Right kidney (tissue), 9 donors: ENCODE measurements at places on chromosomes 7 and 10.
A peak's percentile ranks its signal among the peaks of the same experiment; 100 is the strongest.

GRCh38 chr10:76106611-76107010, 675.2 kb downstream of the LRMDA start:
- DNase-seq, result no peak

DNA sequence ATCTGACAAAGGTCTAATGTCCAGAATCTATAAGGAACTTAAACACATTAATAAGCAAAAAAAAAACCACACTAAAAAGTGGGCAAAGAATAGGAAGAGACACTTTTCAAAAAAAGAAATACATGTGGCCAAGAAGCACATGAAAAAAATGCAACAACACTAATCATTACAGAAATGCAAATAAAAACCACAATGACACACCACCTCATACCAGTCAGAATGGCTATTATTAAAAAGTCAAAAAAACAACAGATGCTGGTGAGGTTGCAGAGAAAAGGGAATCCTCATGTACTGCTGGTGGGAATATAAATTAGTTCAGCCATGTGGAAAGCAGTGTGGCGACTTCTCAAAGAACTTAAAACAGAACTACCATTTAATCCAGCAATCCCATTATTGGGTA, 119.0 kb downstream of the LMBR1 start:
- DNase-seq, result no peak

- DNase-seq, result no peak
Observed at GRCh38 chr7:3150027-3150426, 106.4 kb upstream of the CARD11 start.

GRCh38 chr7:111855161-111855841, 293.0 kb upstream of the IMMP2L start:
- DNase-seq, result peak; percentile 20

DNA sequence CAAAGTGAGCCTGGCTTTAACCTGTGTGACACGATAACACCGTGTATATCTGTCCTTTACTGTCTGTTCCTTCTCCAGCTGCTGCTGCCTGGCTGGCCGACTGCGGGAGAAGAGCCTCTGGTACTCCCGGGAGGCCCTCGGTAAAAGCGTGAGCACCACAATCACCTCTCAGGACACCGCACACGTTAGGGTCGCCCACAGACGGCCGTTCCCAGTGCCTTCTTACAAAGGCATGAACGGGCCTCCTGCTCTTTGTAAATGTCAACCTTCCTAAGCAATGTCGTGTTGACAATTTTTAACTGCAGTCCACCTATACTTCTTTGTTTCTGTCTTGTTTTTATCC, 177.6 kb downstream of the DIP2C start:
- no peak for DNase-seq

- no peak for DNase-seq
Observed at GRCh38 chr10:84331091-84331490, 2.7 kb downstream of the CCSER2 start.

DNA sequence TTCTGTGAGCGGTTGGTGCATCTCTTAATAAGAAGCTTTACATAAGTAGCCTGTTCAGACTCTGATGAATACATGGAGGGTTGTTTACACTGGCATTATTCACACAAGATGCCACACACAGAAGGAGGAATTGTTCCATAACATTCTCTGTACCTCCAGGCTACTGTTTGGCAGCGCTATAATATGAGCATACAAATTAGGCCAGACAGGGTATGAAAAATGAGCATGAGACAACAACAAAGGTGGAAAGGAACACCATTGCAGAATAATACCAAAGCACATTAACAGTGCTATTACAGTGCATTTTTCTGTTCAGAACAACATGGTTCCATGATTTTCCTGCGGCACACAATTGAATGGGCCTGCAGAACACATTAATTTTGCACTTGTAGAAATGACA, 417.2 kb upstream of the C7orf33 start:
- no peak for DNase-seq

DNA sequence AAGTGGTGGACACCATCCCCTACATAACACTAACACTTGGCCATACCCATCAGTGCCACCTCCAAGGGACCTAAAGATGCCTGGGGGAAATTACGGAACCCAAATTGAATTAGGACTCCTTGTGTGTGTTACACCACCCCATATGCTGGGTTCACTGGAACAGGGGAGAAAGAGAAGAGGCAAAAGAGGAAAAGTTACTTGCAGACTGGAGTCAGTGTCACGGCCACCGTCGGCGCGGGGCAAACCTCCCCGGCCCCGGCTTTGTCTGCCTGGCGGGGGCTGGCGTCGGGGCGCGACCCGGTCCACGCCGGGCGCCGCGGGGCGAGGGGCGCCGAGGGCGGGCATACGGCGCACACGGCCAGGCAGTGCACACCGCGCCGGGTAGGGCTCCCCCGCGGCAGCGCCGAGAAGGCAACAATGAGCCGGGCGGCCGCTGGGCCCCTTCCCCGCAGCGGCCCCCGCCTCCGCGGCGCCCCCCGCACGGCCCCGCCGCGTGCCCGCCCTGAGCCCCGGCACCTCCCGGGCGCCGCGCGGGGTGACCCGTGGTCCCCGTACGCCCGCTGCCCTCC, 171.1 kb downstream of the FAM107B start:
- peak; percentile 65 for DNase-seq

DNA sequence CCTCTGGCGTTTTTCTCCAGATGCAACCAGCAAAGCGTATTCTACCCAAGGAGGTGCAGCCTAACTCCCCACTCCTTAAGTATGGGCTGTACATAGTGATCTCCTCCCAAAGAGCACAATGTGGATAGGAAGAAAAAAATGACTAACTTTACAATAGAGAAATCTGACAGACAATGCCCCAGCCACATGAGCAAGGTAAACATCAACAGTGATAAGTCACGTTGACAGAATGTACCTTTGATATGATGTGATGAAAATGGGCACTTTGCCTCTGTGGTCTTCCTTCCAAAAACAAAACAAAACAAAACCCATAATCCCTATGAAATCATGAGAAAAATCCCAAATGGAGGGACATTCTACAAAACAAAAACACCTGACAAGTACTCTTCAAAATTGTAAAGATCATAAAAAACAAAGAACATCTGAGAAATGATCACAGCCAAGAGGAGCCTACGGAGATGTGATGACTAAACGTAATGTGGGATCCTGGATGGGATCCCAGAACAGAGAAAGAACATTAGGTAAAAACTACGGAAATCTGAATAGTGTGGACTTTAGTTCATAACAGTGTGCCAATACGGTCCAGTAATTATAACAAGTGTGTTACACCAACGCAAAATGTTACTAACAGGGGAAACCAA, 50.6 kb downstream of the ABLIM1 start:
- DNase-seq, result no peak

GRCh38 chr10:51433949-51434475, 265.4 kb downstream of the CSTF2T start:
- no peak for DNase-seq

GRCh38 chr7:107469929-107470328, at the start of gene GPR22:
Gene GPR22 (plus strand): TSS chr7:107470057. CDS start chr7:107474061, 4,004 bp downstream.
- DNase-seq, result no peak

GRCh38 chr10:65864036-65864435, 1061.8 kb upstream of the LRRTM3 start:
- no peak for DNase-seq

GRCh38 chr7:32952876-32953275, 4.4 kb upstream of the FKBP9 start:
- no peak for DNase-seq

GRCh38 chr10:34046506-34047034, 712.1 kb upstream of the NRP1 start:
- no peak for DNase-seq

- DNase-seq, result no peak
Observed at GRCh38 chr7:150788474-150789269, 11.5 kb downstream of the TMEM176B start.

DNA sequence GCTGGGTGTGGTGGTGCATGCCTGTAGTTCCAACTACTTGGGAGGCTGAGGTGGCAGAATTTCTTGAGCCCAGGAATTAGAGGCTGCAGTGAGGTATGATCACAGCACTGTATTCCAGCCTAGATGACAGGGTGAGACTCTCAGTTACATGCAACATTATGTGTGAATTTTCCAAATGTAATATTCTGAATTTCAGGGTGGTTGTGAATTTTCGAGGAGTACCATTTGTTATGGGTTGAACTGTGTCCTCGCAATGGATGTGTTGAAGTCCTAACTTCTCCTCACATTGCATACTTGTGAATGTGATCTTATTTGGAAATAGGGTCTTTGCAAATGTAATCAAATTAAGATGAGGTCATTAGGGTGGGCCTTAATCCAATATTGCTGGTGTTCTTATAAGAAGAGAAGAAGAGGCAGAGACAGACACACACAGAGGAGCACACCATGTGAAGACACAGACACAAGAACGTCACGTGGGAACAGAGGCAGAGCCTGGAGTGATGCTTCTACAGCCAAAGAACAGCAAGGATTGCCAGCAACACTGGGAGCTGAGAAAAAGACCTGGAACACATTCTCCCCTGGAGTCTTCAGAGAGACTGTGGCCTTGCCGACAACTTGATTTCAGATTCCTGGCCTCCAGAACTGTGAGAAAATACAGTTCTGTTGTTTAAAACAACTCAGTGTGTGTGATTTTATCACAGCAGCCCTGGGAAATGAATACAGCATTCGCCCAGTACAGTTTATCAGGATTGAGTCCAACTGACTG, 91.9 kb downstream of the ZNF783 start:
- DNase-seq, result no peak

DNA sequence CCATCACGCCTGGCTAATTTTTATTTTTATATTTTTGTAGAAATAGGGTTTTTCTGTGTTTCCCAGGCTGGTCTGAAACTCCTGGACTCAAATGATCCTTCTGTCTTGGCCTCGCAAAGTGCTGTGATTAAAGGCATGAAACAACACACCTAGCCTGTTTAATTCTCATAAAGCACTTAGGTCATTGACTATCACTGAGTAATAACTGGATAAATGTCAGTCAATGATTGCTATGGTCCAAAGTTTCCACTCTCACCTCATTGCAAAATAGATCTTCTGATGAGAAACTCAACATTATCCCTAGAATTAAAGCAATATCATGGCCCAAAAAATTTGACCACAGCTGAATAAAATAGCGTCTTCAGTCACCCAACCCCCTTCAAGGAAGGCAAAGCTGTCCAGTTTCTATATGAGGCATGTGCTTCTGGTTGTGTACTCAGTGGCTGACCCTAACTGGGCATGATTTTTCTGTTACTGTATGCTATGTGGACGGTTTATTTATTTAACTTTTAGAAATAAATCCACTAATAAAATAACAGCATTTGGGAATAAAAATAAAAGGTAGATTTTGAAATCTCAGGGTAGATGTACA, 86.5 kb upstream of the LRRN3 start:
- no peak for DNase-seq

DNA sequence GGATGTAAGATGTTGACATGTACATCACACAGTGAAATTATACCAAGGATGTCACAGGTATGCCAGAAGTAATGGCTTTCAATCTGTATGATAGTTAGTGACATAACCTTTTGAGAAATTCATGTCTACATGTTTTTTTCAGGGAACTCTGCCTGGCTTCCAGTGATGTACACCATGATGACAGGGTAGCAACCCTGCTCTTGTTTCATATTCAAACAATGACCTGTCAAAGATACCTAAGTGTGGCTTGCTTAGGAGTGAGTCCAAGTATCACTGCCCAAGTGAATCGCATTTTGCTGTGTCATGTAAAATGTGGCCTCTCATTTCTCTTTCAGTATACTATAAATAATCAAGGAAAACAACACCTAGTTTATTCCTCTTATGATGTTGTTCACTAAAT, 205.8 kb upstream of the DKK1 start:
- no peak for DNase-seq

DNA sequence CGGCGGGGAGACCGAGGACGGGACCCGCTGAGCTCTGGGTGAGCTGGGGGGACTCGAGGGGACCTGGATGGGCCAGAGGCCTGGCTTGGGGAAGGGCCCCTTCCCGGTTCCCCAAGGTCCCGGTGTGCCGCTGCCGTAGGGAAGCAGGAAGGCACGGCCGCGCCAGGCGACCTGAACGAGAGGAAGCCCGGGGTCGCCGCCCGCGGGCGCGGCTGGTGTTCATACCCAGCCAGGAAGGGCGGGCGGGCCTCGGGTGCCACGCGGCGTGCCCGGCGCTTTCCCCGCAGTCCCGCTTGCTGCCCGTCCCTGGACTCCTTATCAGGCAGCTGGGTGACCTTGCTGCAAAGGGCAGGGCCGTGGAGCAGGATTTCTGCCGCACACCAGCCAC, 38.0 kb downstream of the ZNF777 start:
- DNase-seq, result peak; percentile 76

DNA sequence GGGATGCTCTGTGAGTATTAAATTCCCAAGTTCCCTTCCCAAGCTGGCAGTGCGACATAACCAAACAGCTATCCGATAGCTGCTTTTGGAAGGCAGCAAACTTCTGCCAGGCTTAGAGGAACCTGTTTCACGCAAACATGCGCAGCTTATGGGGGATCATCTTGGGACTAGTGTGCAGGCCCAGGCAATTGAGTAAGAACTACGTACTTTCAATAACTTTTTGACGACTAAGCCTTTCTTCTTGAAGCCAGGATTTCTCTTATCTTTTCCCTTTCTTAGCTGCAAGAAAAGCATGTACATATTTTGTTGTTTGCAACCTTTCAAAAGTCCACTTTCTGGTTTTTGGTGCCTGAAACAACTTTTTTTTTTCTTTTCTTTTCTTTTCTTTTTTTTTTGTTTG, 28.7 kb upstream of the SEPHS1 start:
- DNase-seq, result no peak

DNA sequence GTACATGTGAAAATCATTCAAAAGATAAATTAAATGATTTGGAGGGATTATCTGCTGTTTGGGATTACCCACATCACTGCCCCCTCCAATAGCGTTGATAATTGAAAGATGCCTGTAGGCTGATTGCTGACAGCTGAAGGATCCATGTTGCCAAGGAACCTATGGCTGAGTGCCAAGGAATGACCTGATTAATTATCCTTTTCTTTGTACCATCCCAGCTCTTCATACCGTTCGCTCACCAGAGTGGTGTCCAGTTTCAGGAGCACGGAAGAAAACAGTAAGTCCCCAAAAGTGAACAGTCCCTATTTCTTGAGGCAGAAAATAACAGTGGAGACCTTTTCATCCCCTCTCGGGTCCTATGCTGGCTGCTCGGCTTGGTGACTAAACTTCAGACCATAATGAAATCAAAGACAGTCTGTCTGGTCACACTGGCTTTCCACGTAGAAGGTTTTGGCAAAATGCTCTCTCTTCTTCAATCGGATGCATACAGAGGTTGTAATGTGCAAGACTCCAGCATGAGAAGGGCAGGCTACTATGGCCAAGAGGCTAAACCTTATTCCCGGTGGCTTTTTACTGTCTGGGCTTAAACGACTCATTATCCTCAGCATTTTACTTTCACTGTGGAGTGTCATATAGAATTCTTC, 108.8 kb downstream of the SPAG6 start:
- no peak for DNase-seq

GRCh38 chr10:8921568-8921967, 867.1 kb downstream of the GATA3 start:
- DNase-seq, result no peak

GRCh38 chr7:100570954-100571828, 2.5 kb downstream of the SAP25 start:
- DNase-seq, result no peak

DNA sequence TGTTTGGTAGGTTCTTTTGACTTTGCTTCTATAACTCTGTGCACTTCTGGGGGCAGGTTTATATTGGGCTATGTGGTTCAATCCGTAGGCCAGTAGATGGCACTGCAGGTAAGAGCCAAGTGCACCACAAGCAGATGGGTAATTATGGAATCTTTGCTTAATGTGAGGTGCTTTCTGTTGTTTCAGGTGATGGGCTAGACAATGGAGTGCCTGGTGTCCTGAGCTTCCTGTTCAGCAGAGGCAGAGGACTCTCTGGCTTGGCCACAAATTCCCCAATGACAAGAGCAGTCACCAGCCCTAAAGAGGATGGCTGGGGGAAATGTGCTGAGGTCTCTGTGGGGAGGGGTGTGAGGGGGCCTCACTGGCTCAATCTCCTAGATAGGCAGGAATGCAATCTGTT, 455.0 kb downstream of the CCSER2 start:
- DNase-seq, result no peak
